Renal cortex interstitium (tissue), 15 donors: ENCODE measurements at places on chromosomes 5 and 9. TPM values are rescaled to one million over a fixed set of nuclear protein-coding genes. Genes with fewer than 3 reads are reported as not detected.

- DNase-seq, result no peak
These were observed 218.7 kb downstream of the IRX2 start for GRCh38 chr5:2532809-2533208.

SRA1 gene
- polyA plus RNA-seq, result 31.7 TPM

CORO2A gene
- polyA plus RNA-seq, result 2.7 TPM

SLC38A9 gene
- polyA plus RNA-seq, result 28.3 TPM

EGFLAM gene
- polyA plus RNA-seq, result 11.5 TPM

- DNase-seq, result no peak
These were observed 32.1 kb downstream of the NIPBL start for GRCh38 chr5:36908544-36909260.

DNA sequence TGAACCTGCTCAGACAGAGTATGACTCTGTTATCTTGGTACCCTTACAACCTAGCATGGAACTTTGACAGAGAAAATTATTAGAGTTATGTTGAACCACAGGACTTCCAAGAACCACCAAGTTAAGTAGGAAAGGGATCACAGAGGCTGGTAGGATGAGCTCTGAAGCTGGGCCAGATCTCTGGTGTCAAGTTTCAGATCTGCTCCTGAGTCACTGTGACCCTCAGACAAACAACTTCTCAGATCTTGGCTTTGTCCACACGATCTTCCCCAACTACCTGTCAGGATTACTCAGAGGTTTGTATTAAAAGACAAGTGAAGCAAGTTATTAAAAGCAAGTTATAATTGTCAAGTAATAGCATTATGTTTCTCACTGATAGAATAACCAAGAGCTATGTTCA is 189.0 kb downstream of the SEC61B start:
- DNase-seq, result no peak

- no peak for DNase-seq
These were observed 52.9 kb upstream of the VLDLR start for GRCh38 chr9:2568689-2569088.

- no peak for DNase-seq
These were observed 117.5 kb downstream of the ADAMTS2 start for GRCh38 chr5:179227580-179228311.

SERF1B gene
- polyA plus RNA-seq, result 90.5 TPM

GRCh38 chr9:98879963-98880310 is 63.8 kb upstream of the COL15A1 start:
- DNase-seq, result no peak
